ENCODE measurements at places on chromosomes 11 and 22. TPM values are rescaled to one million over a fixed set of nuclear protein-coding genes. Genes with fewer than 3 reads are reported as not detected.
A peak's percentile ranks its signal among the peaks of the same experiment; 100 is the strongest.

DNA sequence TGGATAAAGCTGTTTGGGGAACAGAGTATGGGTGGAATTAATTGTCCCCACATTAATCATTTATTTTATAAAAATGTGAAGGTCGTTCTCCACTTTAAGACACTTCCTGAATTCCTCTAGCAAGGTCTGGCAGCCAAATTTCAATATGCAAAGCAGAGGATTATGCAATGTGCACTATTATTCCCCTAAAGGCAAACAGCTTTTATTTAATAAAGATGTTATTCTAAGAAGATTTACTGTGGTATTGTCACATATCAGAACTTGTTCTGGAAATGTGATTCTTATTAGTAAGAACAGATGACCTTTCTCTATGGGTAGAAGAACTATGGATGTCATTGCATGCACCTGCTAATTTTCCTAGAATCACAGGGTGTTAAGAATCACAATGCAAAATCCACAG lies 1128.8 kb upstream of the CCDC90B start:
- DNase-seq: no peak
- no peaks in the 10 kb centered on the region for H3K36me3 ChIP-seq
- no peak overlapping the region for H3K4me3 ChIP-seq
- H3K27me3 ChIP-seq: no peaks in the 10 kb centered on the region

DNA sequence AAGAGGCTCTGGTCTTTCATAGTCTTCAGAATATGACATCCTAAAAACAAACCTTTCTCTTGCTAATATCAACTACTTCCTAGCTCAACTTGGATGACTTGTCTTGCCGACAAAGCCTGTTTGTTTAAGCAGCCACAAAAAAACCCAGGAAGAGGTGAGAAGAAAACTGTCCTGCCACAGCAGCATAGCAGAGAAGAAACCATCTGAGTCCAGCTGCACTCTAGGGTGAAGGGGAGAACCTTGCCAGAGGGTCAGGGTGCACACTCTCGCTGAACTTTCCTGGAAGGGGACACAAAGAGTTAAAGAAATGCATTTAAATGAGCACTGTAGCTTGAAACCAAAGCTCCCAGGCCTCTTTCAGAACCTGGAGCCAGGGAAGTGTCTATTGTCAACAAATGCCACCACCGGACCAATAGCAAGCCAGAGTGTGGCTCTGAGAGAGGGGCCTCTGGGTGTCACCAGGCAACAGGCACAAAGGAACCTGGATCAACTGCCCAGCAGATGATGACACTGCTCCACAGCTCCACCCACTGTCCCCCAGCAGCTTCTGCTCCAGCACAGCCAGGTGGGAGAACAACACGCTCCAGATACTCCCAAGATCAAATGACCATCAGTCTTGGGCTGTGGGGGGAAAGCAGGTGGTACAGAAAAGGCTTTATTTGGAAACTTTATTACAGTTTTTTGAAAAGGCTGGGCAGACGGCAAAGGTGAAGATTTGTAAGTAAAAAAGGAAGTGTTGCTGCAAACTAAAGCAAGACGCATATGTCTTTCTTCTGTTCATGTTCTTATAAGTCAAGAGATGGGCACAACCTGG lies 105.7 kb downstream of the RASSF10 start:
- H3K4me1 ChIP-seq: peaks cover 2% of the 10 kb centered on the region
- no peaks in the 10 kb centered on the region for H3K36me3 ChIP-seq
- no peak overlapping the region for H3K27ac ChIP-seq
- H3K4me3 ChIP-seq: no peak overlapping the region
- peak; percentile 90 for DNase-seq

- no peak for DNase-seq
- no peak overlapping the region for H3K27ac ChIP-seq
- no peaks in the 10 kb centered on the region for H3K27me3 ChIP-seq
Observed at GRCh38 chr11:82195283-82195682, 538.4 kb downstream of the FAM181B start.

GRCh38 chr11:117878314-117878938 lies 2.0 kb upstream of the FXYD6 start:
- no peaks in the 10 kb centered on the region for H3K36me3 ChIP-seq
- DNase-seq: no peak
- no peaks in the 10 kb centered on the region for H3K27me3 ChIP-seq
- peaks cover 8% of the 10 kb centered on the region for H3K4me1 ChIP-seq

DNA sequence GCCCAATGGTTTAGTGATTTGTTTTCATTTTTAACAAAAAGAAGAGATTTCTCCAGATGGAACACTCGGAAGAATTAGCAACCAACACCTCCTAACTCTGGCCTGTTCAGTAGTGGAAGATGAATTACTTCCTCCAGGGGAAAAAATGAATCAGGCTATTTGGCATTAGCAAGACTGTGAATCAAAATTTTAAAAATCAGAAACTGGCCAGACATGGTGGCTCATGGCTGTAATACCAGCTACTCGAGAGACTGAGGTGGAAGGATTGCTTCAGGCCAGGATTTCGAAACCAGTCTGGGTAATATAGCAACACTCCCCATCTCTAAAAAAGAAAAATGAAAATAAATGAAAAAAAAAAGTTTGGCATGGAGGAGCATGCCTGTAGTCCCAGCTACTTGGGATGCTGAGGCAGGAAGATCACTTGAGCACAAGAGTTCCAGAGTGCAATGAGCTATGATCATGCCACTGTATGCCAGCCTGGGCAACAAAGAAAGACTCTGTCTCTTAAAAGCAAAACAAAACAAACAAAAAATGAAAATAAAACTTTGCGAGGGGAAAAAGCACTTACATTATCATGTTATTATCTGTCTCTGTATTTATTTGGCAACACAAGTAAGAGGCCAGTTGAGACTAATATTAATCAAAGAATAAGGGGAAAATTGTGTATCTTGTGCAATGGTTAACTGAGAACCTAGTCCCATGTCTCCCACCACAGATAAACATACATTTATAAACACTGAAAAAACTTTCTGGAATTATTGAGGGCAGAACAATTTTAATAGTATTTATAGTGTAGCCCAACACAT lies 796.3 kb upstream of the ANO3 start:
- H3K4me1 ChIP-seq: no peaks in the 10 kb centered on the region
- DNase-seq: no peak

DNA sequence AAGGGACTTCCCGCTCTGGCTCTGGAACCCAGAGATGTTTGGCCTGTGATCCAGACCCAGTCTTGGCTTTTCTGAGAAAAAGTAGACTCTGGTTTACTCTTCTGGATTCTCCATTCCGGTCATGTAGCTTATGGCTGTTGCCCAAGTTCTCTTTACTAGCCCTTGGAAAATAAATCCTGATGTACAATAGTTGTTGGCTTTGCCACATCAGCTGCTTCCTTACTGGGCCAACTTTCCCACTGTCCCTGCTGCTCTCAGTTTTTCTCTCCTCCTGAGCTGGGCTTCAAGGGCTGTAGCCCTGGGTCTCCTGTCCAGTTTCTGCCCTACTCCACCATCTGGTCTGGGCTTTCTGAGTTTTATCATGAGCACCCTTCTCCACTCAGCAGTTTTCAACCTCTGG lies 12.5 kb downstream of the PATZ1 start:
- no peak overlapping the region for H3K4me3 ChIP-seq
- H3K36me3 ChIP-seq: peaks cover 51% of the 10 kb centered on the region
- no peaks in the 10 kb centered on the region for H3K4me1 ChIP-seq

DNA sequence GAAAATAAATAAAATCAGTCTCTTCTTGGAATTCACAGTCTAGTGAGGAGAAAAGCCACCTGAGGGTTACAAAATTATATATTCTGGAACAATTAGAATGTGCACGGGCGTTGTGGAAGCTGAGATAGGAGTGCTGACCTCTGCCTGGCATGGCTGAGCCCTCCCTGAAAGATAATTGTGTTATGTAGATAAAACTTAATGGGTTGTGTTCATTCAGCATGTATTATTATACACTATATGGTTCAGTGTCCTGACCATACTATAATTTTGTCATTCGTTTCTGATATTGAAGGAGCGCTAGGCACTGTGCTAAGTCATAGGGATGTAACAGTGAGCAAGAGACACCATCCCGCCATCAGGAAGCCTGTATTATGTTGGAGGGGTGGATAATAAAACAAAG lies 3.7 kb downstream of the ACAT1 start:
- no peak overlapping the region for H3K4me3 ChIP-seq
- H3K36me3 ChIP-seq: no peaks in the 10 kb centered on the region
- H3K4me1 ChIP-seq: peaks cover 4% of the 10 kb centered on the region
- H3K27ac ChIP-seq: no peak overlapping the region

- H3K36me3 ChIP-seq: no peaks in the 10 kb centered on the region
- H3K4me3 ChIP-seq: no peak overlapping the region
- H3K27ac ChIP-seq: no peak overlapping the region
- H3K4me1 ChIP-seq: no peaks in the 10 kb centered on the region
- no peaks in the 10 kb centered on the region for H3K27me3 ChIP-seq
Observed at GRCh38 chr11:2578929-2579270, 120.9 kb downstream of the KCNQ1OT1 start.

GRCh38 chr22:50209893-50210292 lies 9.1 kb downstream of the SELENOO start:
- H3K4me1 ChIP-seq: no peaks in the 10 kb centered on the region
- no peak for DNase-seq
- no peak overlapping the region for H3K4me3 ChIP-seq
- H3K27me3 ChIP-seq: no peaks in the 10 kb centered on the region
- H3K36me3 ChIP-seq: peaks cover 65% of the 10 kb centered on the region

DNA sequence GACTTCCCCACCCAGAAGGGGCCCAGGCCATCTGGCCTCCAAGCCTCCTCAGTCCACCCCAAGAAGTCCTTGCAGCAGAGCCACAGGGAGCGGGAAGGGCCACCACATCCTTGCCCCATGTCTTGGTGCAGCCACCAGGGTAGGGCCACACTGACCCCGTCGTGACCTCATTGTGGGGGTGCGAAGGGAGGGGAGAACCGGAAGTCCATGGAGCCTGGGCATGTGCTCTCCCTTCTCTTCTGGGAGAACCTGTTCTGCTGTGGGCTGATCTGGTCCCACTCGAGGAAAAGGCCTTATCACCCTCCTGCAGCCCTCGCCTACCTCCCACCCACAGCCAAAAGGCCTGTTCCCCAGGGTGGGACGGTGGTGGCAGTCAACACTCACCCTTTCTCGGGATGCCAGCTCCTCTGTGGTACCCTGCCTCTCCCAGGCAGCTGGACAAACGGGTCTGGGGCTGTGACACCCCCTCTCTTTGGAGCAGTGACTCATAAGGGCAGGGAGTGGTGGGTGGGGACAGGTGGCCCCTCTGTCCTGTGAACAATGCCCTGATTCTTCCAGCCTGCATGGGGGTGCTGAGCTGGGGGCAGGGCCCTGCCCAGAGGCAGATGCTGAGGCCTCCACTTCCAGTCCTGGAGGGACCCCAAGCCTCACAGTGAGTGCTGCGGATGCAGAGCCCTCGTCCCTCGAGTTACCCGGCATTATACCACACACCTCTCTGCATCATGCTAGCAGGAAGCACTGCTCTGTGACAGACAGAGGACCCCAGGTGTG lies 14.6 kb upstream of the CTSD start:
- H3K36me3 ChIP-seq: no peaks in the 10 kb centered on the region
- no peak overlapping the region for H3K4me3 ChIP-seq
- no peaks in the 10 kb centered on the region for H3K4me1 ChIP-seq
- no peaks in the 10 kb centered on the region for H3K27me3 ChIP-seq
- H3K27ac ChIP-seq: no peak overlapping the region

DNA sequence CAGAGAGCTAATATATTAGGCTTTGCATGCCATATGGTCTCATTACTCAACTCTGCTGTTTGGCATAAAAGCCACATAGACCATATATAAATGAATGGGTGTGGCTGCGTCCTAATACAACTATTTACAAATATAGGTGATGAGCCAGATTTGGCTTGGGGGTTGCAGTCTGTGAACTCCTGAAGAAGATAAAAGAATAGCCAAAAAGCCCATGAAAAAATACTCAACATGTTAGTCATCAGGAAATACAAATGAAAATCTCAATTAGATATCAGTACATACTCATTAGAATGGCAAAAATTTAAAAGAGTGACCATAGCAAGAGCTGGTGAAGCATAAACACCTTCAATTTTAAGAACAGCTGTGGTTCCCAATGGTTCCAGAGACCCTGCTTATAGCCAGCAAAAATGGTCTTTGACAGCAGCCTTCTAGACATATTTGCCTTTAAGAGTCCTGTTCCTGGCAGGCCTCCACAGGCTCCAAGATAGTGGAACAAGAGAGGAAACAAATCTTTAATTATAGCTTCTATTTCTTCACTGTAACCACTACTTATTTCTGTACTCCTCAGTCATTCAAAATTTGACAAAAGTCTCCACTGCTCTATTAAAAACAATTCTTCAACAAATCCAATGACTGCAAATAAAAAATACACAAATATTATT lies 16.1 kb downstream of the C2CD3 start:
- H3K27me3 ChIP-seq: no peaks in the 10 kb centered on the region
- H3K4me3 ChIP-seq: no peak overlapping the region
- H3K36me3 ChIP-seq: peaks cover 6% of the 10 kb centered on the region
- no peak for DNase-seq
- H3K27ac ChIP-seq: no peak overlapping the region

- H3K27ac ChIP-seq: no peak overlapping the region
- no peaks in the 10 kb centered on the region for H3K4me1 ChIP-seq
- H3K36me3 ChIP-seq: no peaks in the 10 kb centered on the region
- DNase-seq: peak; percentile 8
- peak overlapping the region; percentile 58 for H3K4me3 ChIP-seq
Observed at GRCh38 chr11:64447831-64448598, 89.1 kb downstream of the RPS6KA4 start.

- no peak for DNase-seq
- no peaks in the 10 kb centered on the region for H3K27me3 ChIP-seq
- no peaks in the 10 kb centered on the region for H3K4me1 ChIP-seq
- H3K36me3 ChIP-seq: no peaks in the 10 kb centered on the region
- H3K27ac ChIP-seq: no peak overlapping the region
Observed at GRCh38 chr11:135019343-135019871, 607.4 kb upstream of the B3GAT1 start.

GRCh38 chr11:64864473-64865285 lies 13.7 kb downstream of the EHD1 start:
- no peaks in the 10 kb centered on the region for H3K4me1 ChIP-seq
- no peak overlapping the region for H3K4me3 ChIP-seq
- H3K36me3 ChIP-seq: no peaks in the 10 kb centered on the region
- H3K27ac ChIP-seq: no peak overlapping the region
- DNase-seq: no peak

GRCh38 chr22:45645526-45646414 lies 25.9 kb upstream of the ATXN10 start:
- no peaks in the 10 kb centered on the region for H3K36me3 ChIP-seq
- no peaks in the 10 kb centered on the region for H3K27me3 ChIP-seq
- peak overlapping the region; percentile 46 for H3K4me3 ChIP-seq
- peak; percentile 85 for DNase-seq
- no peaks in the 10 kb centered on the region for H3K4me1 ChIP-seq
- no peak overlapping the region for H3K27ac ChIP-seq

FGF19 gene
- 7.4 TPM for total RNA-seq

C11orf91 gene
- total RNA-seq: not detected

MUC5AC gene
- total RNA-seq: not detected

TMEM121B gene
- 8.1 TPM for total RNA-seq

SCGB1C1 gene
- total RNA-seq: not detected

SYT7 gene
- total RNA-seq: 7.0 TPM

OR51B5 gene
- total RNA-seq: not detected

CEND1 gene
- 0.81 TPM for total RNA-seq

RFPL2 gene
- total RNA-seq: not detected

CHEK1 gene
- total RNA-seq: 119 TPM

PANX3 gene
- not detected for total RNA-seq

Measured in H9 (cell line).